ENCODE measurements at places on chromosomes 6 and 20. TPM values are rescaled to one million over a fixed set of nuclear protein-coding genes. Genes with fewer than 3 reads are reported as not detected.

- DNase-seq, result no peak
- no peaks in the 10 kb centered on the region for H3K4me1 ChIP-seq
- H3K4me3 ChIP-seq, result no peak overlapping the region
- peak overlapping the region; percentile 59 for H3K27ac ChIP-seq
- no peaks in the 10 kb centered on the region for H3K27me3 ChIP-seq
These were observed 55.6 kb downstream of the RRBP1 start for GRCh38 chr20:17626217-17627007.

DNA sequence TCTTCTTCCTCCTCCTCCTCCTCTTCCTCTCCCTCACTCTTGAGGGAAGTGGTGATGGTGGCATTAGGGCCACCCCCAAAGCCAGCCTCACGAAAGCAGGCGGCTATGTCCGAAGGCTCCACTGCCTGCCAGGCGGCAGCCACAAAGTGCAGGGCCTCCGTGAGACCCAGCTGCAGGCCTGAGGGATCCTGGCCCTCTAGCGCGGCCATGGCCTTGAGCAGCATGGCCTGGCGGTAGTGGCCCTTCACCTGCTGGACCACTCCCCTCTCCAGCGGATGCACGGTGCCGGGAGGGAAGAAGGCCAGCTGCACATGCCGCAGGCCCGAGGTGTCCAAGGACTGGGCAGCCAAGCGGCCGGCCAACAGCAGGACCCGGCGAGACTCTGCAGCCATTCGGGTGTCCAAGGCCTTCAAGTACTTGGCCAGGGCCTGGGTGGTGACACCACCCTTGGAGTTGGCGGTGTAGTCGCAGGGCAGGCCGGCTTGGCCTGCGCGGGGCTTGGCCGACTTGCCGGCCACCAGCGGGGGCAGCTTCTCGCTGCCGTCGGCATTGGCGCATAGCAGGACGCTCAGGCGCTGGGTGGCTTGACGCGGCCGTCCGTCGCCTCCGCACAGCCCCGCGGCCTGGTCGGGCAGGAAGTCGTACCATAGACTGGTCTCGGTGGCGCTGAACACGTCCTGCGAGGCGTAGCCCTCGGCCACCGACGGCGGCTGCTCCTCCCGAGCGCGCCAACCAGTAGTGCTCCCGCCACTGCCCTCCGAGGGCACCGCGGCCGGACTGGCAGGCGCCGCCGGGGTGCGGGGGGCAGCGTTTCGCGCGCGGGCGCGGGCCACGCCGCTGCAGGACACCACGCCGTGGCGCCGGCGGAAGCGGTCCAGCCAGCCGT is 1.1 kb downstream of the CENPB start:
- H3K36me3 ChIP-seq, result no peaks in the 10 kb centered on the region
- H3K27me3 ChIP-seq, result no peaks in the 10 kb centered on the region
- DNase-seq, result no peak
- H3K27ac ChIP-seq, result no peak overlapping the region

- no peak for DNase-seq
- no peak overlapping the region for H3K4me3 ChIP-seq
- no peaks in the 10 kb centered on the region for H3K36me3 ChIP-seq
- no peaks in the 10 kb centered on the region for H3K4me1 ChIP-seq
- H3K27me3 ChIP-seq, result no peaks in the 10 kb centered on the region
These were observed 38.1 kb downstream of the HTR1B start for GRCh38 chr6:77425216-77425615.

DNA sequence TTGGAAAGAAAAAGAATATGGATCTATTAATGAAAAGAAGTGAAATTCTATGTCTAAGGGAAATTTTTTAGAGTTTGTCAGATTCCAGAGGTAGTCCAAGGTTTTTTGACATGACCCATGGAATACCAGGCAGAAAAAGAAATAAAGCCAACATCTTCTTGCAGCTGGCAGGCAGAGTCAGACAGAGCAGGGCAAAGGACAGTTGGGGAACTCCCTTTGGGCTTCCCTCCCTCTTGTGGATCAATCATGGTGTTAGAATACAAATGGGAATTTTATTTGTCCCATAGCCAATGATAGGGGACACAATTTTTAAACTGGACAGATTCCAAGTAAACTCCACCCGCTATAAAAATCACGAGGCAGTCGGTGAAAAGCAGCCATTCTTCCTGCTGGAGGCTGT is 92.1 kb upstream of the TAB2 start:
- H3K27me3 ChIP-seq, result no peaks in the 10 kb centered on the region
- no peak for DNase-seq
- H3K4me1 ChIP-seq, result peaks cover 9% of the 10 kb centered on the region
- H3K27ac ChIP-seq, result no peak overlapping the region

- no peak overlapping the region for H3K4me3 ChIP-seq
- H3K4me1 ChIP-seq, result no peaks in the 10 kb centered on the region
- H3K27me3 ChIP-seq, result no peaks in the 10 kb centered on the region
These were observed 75.9 kb downstream of the EDN3 start for GRCh38 chr20:59376109-59376841.

- H3K4me3 ChIP-seq, result no peak overlapping the region
- no peak overlapping the region for H3K27ac ChIP-seq
- no peak for DNase-seq
- H3K4me1 ChIP-seq, result no peaks in the 10 kb centered on the region
These were observed 161.7 kb downstream of the GRM1 start for GRCh38 chr6:146190581-146190980.

DNA sequence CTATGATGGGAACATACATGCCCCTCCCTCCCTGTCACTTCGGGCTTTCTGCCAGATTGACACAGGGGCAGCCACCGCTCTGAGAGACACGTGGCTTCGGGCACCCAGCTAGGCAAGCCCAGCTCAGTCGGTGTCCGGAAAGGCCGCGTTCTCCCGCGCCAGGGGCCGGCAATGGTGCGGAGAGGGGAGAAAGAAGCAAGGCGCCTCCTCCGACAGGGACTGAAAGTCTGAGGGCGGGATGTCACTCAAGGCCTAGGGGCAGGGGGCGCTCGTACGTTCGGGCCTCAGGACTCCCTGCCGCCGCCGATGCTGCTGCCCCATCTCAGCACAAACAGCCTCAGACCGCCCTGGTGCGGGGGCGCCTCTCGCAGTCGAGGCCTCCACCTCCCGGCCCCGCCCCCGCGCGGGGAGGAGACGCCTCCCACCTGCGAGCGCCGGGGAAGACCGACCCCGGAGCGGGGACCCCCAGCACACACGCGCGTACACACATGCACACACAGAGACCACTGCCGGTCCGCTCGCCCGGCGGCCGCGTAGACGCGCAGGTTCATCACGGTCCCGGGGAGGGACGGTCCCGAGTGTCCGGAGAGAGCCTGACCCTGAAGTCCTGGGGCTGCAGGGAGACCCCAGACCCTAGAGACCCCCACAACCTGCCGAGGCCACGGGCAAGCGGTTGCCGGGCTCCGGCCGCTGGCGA is 1.9 kb downstream of the GRM4 start:
- H3K4me1 ChIP-seq, result peaks cover 10% of the 10 kb centered on the region
- DNase-seq, result peak; percentile 63
- H3K4me3 ChIP-seq, result no peak overlapping the region
- H3K36me3 ChIP-seq, result no peaks in the 10 kb centered on the region
- no peak overlapping the region for H3K27ac ChIP-seq

DNA sequence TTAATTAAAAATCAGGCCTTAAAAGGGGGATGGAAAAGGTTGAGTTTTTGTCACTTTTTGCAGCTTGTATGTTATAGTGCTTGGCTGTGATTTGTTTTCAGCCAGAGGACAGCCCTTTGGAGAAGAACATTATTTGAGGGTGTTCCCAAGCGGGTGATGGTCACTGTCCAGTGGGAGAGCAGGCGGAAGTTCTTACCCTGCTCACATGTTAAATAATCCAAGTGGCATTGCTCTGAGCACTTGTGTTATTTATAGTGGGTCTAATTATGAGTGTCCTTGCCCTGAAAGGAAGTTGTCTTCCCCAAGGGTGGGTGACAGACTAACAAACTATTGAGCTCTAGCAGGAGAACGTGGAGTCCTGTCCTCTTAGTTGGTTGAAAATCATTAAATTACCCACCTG is 49.5 kb downstream of the DOK5 start:
- H3K4me1 ChIP-seq, result no peaks in the 10 kb centered on the region
- no peaks in the 10 kb centered on the region for H3K36me3 ChIP-seq
- no peak for DNase-seq

DNA sequence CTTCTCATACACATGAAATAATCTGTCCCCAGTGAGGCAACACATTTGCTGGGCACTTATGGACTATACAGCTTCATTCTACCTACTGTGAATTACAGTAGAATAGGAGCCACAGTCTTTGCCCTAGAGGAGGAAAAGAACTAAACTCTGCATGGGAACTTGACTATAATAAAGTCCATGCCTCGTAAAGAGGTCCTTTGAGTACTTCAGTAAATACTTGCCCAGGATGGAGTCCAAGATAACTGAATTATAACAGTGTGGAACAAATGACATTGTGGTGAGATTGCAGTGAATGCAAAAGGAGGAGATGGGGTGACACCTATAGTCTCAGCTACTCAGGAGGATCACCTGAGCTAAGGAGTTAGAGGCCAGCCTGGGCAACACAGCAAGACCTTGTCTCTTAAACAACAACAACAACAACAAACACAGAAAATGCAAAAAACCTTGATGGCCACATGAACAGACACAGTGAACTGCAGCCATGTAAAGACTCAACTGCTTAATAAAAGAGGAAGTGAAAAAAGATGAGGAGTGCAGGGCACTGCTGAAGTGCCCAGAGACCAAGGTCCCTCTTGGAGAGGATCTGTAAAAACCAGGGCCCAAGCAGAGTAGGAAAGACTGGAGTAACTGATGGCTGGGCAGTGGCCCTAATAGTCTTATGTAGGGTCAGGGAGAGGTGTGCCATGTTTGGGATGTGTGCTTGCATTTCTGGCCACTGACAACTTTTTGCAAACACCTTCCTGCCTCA is 3.7 kb downstream of the MRPS18A start:
- no peak for DNase-seq
- peaks cover 34% of the 10 kb centered on the region for H3K4me1 ChIP-seq
- no peaks in the 10 kb centered on the region for H3K36me3 ChIP-seq
- H3K4me3 ChIP-seq, result no peak overlapping the region

- H3K36me3 ChIP-seq, result no peaks in the 10 kb centered on the region
- no peak for DNase-seq
- H3K4me3 ChIP-seq, result no peak overlapping the region
- H3K27me3 ChIP-seq, result no peaks in the 10 kb centered on the region
- H3K27ac ChIP-seq, result no peak overlapping the region
These were observed 72.6 kb upstream of the RNF24 start for GRCh38 chr20:4087923-4088322.

GRCh38 chr6:66496659-66497058 is 789.6 kb upstream of the EYS start:
- no peaks in the 10 kb centered on the region for H3K27me3 ChIP-seq
- peak; percentile 35 for DNase-seq
- no peaks in the 10 kb centered on the region for H3K4me1 ChIP-seq
- no peak overlapping the region for H3K27ac ChIP-seq
- H3K4me3 ChIP-seq, result no peak overlapping the region
- H3K36me3 ChIP-seq, result no peaks in the 10 kb centered on the region

DNA sequence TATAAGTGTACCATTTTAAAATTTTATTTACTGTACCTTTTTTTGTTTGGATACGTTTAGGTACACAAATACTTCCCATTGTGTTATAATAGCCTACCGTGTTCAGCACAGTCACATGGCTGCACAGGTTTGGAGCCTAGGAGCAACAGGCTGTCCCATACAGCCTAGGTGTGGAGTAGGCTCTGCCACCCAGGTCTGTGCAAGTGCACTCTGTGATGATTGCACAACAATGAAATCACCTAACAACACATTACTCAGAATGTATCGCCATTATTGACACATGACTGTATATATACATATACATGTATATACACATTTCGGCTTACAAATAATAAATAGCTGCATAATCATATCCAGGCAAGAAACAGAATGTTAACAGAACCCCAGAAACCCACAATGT is 15.4 kb downstream of the SERAC1 start:
- H3K4me3 ChIP-seq, result no peak overlapping the region
- H3K4me1 ChIP-seq, result peaks cover 8% of the 10 kb centered on the region
- H3K27me3 ChIP-seq, result no peaks in the 10 kb centered on the region
- no peak for DNase-seq
- no peak overlapping the region for H3K27ac ChIP-seq

DNA sequence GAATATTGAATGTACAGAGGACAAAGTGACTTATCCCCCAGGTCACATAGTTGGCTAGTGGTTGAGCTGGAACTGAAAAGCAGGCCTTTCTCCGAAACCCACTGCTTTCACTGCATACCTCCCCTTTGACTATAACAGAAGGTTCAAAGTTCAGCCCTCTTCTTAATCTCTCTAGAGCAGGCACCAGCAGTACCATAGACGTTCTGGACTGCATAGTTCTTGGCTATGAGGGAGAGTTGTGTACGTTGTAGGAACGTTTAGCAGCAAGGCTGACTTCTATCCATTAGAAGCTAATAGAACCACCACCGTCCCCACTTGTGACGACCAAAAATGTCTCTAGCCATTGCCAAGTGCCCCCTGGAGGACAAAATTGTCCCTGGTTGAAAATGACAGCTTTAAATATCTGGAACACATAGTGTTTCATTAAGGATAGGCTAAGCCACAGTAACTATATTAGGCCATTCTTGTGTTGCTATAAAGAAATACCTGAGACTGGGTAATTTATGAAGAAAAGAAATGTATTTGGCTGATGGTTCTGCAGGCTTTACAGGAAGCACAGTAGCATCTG is 123.8 kb upstream of the MTHFD1L start:
- DNase-seq, result peak; percentile 34
- no peaks in the 10 kb centered on the region for H3K27me3 ChIP-seq
- peaks cover 35% of the 10 kb centered on the region for H3K4me1 ChIP-seq
- H3K27ac ChIP-seq, result peak overlapping the region; percentile 67
- H3K4me3 ChIP-seq, result no peak overlapping the region
- H3K36me3 ChIP-seq, result no peaks in the 10 kb centered on the region

- no peak for DNase-seq
- peaks cover 9% of the 10 kb centered on the region for H3K36me3 ChIP-seq
- no peaks in the 10 kb centered on the region for H3K27me3 ChIP-seq
- no peak overlapping the region for H3K4me3 ChIP-seq
- H3K4me1 ChIP-seq, result no peaks in the 10 kb centered on the region
These were observed 22.3 kb downstream of the DNMT3B start for GRCh38 chr20:32784369-32785080.

Gene FOXQ1
- 191 TPM for total RNA-seq

Gene ZNF341
- total RNA-seq, result 2.9 TPM

Gene GPX5
- total RNA-seq, result not detected

Gene KHDRBS2
- total RNA-seq, result not detected

Gene SLC17A1
- total RNA-seq, result not detected

Gene ANKEF1
- total RNA-seq, result 3.9 TPM

Gene SLC52A3
- total RNA-seq, result 0.50 TPM

Gene TNFAIP3
- total RNA-seq, result 50.4 TPM

Gene NCR2
- not detected for total RNA-seq

Gene PPARD
- 11.3 TPM for total RNA-seq

Gene TGM2
- 138 TPM for total RNA-seq

Gene THBS2
- total RNA-seq, result 0.07 TPM

Gene LINC00237
- total RNA-seq, result 1.8 TPM

All from Caco-2 (cell line).